ENCODE measurements at places on chromosomes 4 and X. TPM values are rescaled to one million over a fixed set of nuclear protein-coding genes. Genes with fewer than 3 reads are reported as not detected.
A peak's percentile ranks its signal among the peaks of the same experiment; 100 is the strongest.

DNA sequence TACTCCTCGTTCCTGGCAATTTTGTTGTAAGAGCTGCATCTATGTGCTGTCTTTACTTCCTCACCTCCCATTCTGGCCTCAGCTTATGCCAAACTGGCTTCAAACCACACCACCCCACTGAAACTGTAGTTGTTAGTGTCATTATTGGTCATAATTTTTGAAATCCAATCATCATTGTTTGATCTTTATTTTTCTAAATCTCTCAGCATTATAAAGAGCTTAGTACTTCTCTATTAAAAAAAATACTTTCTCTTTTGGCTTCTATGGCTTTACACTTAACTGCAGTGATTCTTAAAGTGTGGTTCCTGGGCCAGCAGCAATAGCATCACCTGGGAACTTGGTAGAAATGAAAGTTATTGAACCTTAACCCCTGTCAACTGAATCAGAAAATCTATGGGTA lies 83.5 kb upstream of the GRPR start:
- no peak for DNase-seq

DNA sequence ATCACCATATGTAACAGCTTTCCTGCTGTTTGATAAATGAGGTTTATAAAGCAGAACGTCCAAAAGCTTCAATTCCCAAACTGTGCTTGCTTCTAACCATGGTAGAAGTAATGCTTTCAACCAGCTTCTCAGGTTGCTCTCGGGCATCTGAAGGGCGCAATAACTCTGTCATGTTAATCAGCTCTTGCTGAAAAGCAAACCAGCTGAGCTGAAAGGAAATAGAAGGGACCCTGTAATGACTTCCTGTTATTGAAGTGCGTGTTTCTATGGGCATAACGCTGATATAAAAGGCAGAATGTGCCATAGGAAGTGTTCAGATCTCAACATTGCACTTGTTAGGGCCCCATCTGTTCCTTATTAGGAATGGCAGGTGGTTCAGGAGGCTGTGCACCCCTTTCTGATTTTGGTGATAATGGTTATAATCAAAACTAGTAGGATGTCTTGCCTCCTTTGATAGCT lies 21.2 kb downstream of the HERC3 start:
- DNase-seq = no peak

DNA sequence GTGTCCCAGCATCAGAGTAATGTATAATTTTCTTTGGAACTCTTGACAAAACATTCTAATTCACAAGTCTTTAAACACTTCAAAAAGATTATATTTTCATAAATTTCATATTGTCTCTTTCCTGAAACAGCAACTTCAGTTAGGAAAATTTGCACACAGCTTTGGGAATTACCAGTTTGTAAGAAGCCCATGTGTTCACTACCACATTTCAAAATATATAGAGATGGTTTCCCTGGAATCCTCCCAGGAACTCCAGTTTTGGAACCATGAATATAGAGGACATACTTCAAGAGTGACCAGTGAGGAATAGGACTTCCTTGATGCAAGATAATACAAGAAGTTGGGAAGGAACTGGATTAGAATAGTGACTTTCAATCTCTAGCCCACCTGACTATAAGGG lies 28.7 kb upstream of the HPGDS start:
- DNase-seq = no peak

GLRB gene
- 13.8 TPM for polyA plus RNA-seq

GRCh38 chr4:43133566-43133965 lies 241.1 kb downstream of the GRXCR1 start:
- DNase-seq = no peak

STK32B gene
- 11.0 TPM for polyA plus RNA-seq

- no peak for DNase-seq
These were observed 129.3 kb downstream of the TMA16 start for GRCh38 chr4:163623787-163624186.

- DNase-seq = no peak
These were observed 201.3 kb upstream of the GNPDA2 start for GRCh38 chr4:44927399-44928380.

GUCY1B1 gene
- 77.3 TPM for polyA plus RNA-seq

PABPC4L gene
- polyA plus RNA-seq = 11.9 TPM

GRCh38 chr4:169756971-169757574 lies 671 bp downstream of the HPF1 start:
- DNase-seq = no peak

EPGN gene
- polyA plus RNA-seq = 0.86 TPM

- no peak for DNase-seq
These were observed 11.3 kb downstream of the SHOX start for GRCh38 chrX:641671-642435.

DNA sequence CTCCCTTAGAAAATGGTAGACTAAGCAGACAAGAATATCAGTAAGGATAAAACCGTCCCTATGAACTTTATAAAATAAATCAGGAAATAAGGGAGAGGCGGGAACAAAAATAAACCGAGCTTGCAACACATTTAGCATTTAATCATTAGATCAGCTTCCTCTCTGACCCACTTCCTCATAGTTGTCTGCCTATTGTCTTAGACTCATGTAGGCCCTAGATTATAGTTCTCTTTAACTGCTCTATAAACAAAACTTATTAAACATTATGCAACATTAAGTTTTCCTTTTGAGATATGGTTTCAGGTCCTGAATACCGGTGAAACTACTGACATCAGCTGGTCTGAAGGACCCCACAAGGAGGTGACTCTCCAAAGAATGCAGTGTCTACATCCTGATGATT lies 15.8 kb upstream of the SRD5A3 start:
- no peak for DNase-seq

GRCh38 chrX:19893727-19894126 lies 6.3 kb upstream of the SH3KBP1 start:
- no peak for DNase-seq

- no peak for DNase-seq
These were observed 19.9 kb upstream of the CDS1 start for GRCh38 chr4:84563002-84563401.

GRCh38 chrX:86039625-86040568 lies 7.5 kb downstream of the CHM start:
- DNase-seq = no peak

DNA sequence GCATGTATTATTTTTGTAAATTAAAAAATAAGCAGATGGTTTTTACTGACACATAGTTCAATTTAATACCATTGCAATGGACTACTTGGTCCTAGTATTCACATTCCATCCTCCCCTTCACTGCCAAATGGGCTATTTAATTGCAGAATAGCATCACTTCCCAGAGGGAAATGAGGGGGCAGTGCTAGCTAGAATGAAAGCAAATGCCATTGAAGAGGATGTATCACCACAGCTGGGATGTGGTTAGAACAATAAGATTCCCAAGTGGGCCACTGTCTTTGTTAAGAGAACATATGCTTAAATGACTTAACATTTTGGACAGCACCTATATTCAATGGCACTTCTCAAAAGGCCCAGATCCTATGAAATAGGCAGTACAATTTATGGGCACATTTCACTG lies 224.7 kb downstream of the RBMX2 start:
- no peak for DNase-seq

GRCh38 chr4:22515145-22515887 lies 550 bp downstream of the ADGRA3 start:
- DNase-seq = peak; percentile 64

GRCh38 chrX:107442914-107443527 lies 6.4 kb upstream of the FRMPD3 start:
- DNase-seq = no peak

GPRASP1 gene
- polyA plus RNA-seq = 11.9 TPM

GPRIN3 gene
- 7.6 TPM for polyA plus RNA-seq

- DNase-seq = peak; percentile 25
These were observed 841 bp downstream of the ACOT9 start for GRCh38 chrX:23742174-23742696.

DNA sequence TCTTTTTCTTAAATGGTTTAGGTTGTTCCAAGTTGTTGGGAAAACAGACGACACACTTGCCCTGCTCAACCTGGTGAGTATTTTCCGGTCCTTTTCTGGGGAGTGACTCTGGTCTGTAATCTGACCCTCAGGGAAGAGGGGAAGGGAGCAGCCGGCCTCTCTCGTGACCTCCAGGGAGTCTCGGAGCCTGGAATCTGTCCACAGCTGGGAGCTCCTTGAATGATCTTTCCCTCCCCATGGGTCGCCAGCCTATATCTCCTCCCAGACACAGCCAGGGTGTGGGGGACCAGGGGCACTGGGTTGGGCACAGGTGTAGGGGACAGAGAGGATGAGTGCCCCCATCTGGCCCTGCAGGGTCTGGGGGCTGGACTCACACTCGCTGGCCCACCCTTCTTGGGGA lies 18.9 kb downstream of the TMEM175 start:
- no peak for DNase-seq

DNA sequence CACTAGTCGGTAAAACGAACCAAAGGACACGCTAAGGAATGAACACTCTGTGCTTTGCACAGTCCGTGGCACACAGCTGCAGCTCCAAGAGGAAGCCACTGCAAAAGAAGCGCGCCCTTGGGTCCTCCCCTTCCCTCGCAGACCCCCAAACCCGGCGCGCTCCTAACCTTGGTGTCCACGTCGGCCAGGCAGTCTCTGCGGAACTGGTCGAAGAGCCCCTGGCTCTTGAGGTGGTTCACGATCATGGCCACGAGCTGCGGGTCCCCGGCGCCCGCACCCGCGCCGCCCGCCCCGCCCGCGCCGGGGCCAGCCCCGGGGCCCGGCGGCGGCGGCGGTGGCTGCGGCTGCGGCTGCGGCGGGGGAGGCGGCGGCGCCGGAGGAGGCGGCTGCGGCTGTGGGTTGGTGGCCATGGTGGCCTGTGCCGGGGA lies 333 bp downstream of the BOD1L1 start:
- DNase-seq = no peak

GAGE12H gene
- not detected for polyA plus RNA-seq

GRCh38 chr4:145404761-145405160 lies 76.9 kb upstream of the SMAD1 start:
- no peak for DNase-seq

ART3 gene
- 0.60 TPM for polyA plus RNA-seq

GRCh38 chrX:4674028-4674782 lies 960.8 kb upstream of the PRKX start:
- DNase-seq = no peak

- DNase-seq = no peak
These were observed 12.3 kb upstream of the TMEM271 start for GRCh38 chr4:588351-588849.

- no peak for DNase-seq
These were observed 18.9 kb downstream of the HELQ start for GRCh38 chr4:83436680-83437079.

BEX2 gene
- polyA plus RNA-seq = 80.3 TPM

RBM47 gene
- polyA plus RNA-seq = 83.1 TPM

GRCh38 chr4:124179506-124180186 lies 532.9 kb downstream of the ANKRD50 start:
- no peak for DNase-seq
